ENCODE measurements at places on chromosomes 2 and 18. TPM values are rescaled to one million over a fixed set of nuclear protein-coding genes. Genes with fewer than 3 reads are reported as not detected.

The DNER gene
- 13.6 TPM for polyA plus RNA-seq

The EML6 gene
- 0.43 TPM for polyA plus RNA-seq

The OTOS gene
- not detected for polyA plus RNA-seq

The RAMP1 gene
- polyA plus RNA-seq = 164 TPM

The CCDC141 gene
- 18.1 TPM for polyA plus RNA-seq

Data from right cardiac atrium (tissue), 5 donors.